ENCODE measurements at places on chromosomes 7 and 10. TPM values are rescaled to one million over a fixed set of nuclear protein-coding genes. Genes with fewer than 3 reads are reported as not detected.

Gene CRHR2
- not detected for total RNA-seq

Gene SEC61A2
- total RNA-seq: 12.2 TPM

Gene PTPRZ1
- not detected for total RNA-seq

Gene PNLIPRP1
- total RNA-seq: not detected

Data from Caki2 (cell line).